ENCODE measurements at places on chromosomes 7 and 10.
A peak's percentile ranks its signal among the peaks of the same experiment; 100 is the strongest.

- DNase-seq: no peak
These were observed 922.9 kb downstream of the LRMDA start for GRCh38 chr10:76354212-76354738.

- DNase-seq: no peak
These were observed 108.6 kb downstream of the UBE2H start for GRCh38 chr7:129843978-129844840.

DNA sequence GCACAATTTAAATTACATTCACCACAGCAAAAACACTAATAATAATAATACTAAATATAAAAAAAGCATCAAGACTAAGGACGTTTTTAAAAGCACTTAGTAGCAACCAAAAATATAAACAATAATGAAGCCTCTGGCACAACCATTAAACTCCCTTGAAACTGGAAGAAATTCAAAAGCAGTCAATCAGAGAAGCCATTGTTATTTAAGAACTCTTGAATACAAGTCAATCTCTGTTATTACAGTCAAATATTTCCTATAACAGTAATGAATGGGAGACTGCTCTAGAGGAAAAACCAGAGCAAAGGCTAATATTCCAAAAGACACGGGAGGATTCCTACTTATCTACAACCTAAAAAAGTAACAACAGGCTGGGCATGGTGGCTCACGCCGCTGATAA lies 164.2 kb downstream of the KMT2E start:
- DNase-seq: no peak

DNA sequence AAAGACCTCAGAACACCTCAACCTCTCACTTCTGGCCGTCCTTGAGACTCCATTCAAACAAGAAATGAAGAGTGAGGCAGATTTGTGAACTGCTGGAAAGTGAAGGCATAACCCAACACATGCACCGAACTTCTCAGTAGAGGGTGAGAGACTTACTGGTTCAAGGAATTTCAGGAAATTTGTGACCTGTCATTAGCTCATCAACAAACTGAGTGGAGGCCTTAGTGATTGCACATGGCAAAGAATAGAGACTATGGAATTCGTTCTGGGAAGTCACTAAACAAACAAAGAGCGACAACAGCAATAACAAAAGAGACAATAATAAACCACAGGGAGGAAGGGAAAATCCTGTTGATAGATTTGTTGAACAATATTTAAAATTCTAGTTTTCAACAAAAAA lies 125.0 kb upstream of the AKR1E2 start:
- DNase-seq: no peak

DNA sequence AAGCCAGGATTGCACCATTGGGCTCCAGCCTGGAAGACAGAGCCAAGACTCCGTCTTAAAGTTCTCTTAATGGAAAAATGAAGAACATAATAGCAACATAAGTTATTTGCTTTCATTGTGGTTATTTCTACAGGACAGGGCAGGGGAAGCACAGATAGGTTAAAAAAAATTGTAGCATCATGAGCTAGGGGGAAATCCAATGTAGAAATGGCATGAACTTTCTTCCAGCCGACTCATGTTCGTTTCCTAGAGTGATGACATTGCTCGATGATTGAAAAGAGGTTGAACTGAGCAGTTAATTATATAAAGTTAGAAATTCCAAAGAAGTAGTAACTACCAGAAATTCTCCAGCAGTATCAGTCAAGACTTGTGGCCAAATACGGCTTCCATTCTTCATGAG lies 64.9 kb downstream of the DAGLB start:
- DNase-seq: no peak

- DNase-seq: no peak
These were observed 5.3 kb upstream of the KLF6 start for GRCh38 chr10:3790272-3790671.

DNA sequence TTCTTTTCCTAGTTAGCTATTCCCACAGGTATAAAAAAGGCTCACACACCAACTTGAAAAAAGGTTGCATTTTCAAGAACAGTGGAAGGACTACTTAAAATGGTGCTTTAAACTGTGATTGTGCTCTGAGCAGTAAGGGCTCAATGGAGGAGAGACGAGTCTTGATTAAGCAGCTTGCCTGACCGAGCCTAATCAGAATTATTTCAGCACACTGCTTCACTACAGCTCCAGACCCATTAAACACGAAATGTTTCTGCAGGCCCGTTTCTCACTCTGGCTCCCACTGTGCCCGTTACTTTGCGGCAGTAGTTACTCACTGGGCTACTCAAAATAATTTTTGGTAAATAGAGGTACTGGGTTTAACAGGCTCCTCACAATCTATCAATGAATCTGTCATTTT lies 126.0 kb downstream of the NRCAM start:
- no peak for DNase-seq

GRCh38 chr7:4797858-4798705 lies 22.7 kb downstream of the AP5Z1 start:
- DNase-seq: peak; percentile 47

DNA sequence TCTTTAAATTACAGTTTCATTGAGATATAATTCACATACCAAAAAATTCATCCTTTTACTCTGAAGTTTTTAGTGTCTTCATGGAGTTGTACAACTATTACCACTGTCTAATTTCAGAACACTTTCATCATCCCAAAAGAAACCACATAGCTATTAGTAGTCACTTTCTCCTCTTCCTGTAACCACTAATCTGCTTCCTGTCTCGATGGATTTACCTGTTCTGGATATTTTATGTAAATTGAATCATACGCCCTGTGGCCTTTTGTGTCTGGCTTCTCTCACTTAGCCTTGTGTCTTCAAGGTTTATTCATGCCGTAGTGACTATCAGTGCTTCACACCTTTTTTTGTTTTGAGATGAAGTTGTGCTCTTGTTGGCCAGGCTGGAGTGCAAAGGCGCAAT lies 135.5 kb downstream of the DOCK1 start:
- DNase-seq: no peak
